Stimulated activated CD8-positive, alpha-beta memory T cell treated with anti-CD3 and anti-CD28 coated beads, Interleukin-12 subunit alpha, Interleukin-12 subunit beta, amount 100 ng/mL, for 4 hours (primary cell): ENCODE measurements at places on chromosomes 1 and 21.
A peak's percentile ranks its signal among the peaks of the same experiment; 100 is the strongest.

DNA sequence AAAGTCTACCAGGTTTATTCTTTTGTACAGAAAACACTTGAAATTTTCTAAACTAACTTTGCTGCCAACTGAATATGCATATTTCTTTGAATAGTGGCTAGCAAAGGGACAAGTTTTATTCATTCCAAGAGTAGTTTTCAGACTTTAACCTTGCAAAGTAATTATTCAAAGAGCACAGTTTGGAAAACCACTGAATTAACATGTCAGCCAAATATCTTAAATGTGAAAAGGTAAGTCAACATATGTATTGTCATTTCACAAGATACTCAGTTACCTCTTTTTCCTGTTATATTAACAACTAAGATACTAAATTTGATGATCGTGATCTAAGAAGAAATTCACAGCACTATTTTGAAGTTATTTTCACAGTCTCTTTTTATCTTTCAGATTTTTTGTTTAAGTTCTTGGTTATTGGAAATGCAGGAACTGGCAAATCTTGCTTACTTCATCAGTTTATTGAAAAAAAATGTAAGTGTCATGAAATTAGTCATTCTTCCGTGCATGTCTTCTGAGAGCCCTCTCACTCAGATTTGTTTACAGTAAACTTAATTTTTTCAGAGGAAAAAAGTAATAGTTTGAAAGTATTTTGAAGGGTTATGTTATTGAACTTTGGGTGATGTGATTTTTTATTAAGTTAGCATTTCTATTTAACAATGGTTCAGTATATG lies 15.3 kb downstream of the RAB4A start:
- DNase-seq: no peak

- no peak for DNase-seq
Observed at GRCh38 chr1:167674156-167674555, 44.1 kb downstream of the RCSD1 start.

DNA sequence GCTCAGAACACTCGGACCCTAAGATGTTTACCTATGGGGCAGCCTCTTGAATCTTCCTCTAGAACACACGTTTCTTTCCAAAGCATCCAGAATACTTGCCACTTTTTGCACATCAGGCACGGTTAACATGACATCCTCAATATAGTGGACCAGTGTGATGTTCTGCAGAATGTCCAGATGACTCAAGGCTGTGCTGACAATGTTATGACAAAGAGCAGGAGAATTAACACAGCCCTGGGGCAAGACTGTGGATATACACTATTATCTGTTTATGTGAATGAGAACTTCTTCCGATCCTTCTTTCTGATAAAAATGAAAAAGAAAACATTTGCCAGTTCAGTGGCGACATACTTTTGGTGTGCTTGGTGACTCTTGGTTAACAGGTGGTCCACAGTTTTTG lies 154.3 kb downstream of the PDE4B start:
- no peak for DNase-seq

DNA sequence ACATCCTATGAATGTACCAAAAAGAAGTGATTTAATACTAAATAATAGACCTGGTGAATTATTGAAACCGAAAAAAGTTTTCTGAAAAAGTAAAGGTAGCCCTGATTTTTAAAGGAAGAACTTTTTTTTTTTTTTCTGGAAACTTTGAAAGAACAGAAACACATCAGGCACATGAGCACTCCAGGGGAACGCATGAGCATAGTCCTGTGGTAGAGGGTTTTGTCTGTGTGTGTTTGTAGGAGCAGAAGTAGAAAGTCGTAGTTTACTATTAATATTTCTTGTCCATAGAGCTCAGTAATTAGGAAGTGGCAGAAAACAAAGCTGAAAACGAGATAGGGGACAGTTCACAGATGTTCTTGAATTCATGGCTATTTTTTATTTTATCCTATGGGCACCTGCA lies 1175.9 kb upstream of the B3GALT2 start:
- DNase-seq: no peak

DNA sequence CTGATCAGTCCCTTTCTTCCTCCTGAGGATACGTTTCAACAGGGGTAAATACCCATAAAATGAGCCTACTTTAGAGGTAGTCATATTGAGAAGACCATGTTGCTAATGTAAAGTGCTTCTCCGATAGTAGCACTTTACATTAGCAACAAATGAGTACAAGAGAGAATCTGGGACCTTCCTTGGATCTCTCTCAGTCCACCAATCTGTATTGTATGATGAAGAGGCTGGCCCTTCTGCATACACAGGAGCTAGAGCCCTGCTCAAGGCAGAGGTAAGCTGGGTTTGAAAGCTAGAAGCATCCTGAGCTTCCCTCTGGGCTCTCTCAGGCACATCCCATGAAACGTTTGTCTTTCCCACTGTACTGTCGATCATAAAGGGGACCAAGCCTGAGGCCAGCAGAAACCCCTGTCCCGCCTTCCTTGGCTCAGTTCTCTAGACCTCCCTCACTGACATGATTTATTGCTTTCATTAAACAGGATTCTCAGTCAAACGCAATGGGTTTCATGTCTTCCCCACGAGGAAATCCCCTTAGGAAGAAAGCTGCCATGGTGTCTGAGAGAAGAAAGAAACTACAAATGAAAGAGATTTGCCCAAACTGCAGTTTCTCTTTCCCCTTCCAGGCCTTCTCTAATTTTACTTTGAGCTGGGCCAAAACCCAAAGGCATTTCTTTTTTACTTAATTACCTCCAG lies 62.8 kb upstream of the BCAR3 start:
- no peak for DNase-seq

DNA sequence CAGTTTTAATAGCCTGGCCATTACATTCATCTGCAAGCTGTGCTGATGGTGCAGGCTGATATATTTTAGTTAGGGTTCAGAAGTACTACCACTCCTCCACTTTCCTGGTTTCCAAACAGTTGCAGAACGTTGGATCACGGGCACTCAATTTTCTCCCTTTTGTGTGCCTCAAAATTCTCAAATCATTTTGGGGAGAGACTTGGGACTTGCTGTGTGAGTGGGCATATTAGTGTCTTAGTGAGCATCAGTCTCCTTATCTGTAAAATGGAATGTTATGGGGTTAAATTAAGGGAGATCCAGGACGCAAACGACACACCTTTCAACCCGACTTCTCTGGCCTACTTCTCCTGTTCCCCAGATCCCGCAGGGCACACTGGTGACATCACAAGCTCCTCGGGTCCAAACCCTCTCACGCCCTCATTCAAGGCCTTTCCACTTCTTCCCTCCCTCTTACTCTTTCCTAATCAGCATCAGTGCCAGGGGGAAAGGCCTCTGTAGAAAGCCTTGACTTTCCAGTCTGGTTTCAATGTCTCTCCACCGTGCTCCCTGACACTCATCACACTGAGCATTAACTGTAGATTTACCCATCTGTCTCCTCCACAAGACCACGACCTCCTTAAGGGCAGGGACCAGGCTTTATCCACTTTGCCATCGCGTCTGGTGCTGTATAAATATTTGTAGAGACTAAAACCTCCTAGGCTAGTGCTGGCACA lies 1.2 kb downstream of the PIGP start:
- DNase-seq: no peak

- DNase-seq: no peak
Observed at GRCh38 chr1:156429313-156430060, 60.5 kb downstream of the RHBG start.

- no peak for DNase-seq
Observed at GRCh38 chr1:11802616-11802972, 3.2 kb downstream of the MTHFR start.

GRCh38 chr21:44024887-44025353 lies 12.8 kb downstream of the TRAPPC10 start:
- no peak for DNase-seq

DNA sequence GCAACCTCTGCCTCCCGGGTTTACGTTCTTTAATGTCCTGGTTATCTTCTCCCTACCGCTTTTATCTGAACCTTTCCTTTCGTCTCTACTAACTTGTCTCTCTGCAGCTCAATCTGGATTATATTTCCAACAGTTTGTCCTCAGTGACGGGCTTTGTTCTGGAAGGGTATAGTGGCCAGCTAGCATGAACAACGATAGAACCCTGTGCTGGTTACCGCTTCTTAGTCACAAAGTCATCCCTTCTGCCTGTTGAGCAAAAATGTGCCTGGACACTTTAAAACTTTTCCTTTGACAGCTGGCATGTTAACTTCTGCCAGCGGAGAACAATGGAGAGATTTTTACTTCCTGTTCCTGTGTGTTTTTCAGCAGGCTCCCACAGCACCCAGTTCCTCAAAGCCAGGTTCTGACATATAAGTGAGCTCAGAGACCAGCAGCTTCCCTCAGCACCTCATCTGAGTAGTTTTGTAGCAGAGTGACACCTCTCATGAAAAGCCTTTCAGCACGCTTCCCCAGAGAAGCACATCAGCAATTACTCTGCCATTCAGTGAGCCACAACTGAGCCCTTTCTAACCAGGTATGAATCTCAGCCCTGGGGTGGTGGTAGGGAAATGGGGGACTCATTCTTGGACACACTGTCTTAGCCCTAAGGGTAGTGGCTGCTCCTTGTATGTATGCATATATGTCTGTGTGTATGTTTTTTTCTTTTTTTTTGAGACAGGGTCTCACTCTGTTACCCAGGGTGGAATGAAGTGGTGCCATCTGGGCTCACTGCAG lies 23.6 kb upstream of the CCDC17 start:
- DNase-seq: no peak

DNA sequence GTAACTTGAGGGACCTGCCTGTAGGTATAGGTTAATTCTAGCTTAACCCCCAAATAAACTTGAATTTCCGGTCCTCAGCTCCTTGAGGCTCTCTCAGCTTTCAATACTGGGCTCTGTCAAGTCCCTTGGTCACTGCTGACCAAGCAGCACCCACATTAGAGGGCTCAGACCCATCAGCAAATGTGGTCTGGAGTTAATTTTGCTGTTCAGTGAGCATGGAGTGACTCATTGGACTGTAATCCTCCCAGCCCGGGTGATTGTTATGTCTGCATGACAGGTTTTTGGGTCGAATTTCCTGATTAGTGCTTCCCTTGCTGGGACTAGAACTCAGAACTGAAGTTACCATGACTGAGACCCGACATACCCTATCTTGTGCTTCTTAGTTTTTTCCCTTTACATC lies 130.6 kb downstream of the URB2 start:
- no peak for DNase-seq

GRCh38 chr21:32424674-32425073 lies 12.2 kb downstream of the EVA1C start:
- DNase-seq: no peak

DNA sequence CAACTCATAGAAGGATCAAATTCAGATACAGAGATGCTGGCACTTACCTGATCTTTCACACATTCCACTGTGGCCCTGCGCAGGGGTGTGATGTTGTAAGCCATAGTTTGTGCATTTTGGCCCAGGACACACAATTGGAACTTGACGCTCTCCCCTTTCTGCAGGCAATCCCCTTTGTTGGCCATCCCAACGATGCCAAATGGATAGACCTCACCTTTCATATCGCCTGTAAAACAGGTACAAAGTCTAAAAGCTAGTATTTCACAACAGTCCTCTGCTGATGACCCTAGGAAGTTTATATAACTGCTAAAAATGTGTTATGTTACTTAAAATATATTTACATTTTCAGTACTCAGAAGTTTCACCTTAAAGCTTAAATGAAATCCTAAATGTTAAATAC lies 3.9 kb upstream of the NRAS start:
- DNase-seq: no peak

DNA sequence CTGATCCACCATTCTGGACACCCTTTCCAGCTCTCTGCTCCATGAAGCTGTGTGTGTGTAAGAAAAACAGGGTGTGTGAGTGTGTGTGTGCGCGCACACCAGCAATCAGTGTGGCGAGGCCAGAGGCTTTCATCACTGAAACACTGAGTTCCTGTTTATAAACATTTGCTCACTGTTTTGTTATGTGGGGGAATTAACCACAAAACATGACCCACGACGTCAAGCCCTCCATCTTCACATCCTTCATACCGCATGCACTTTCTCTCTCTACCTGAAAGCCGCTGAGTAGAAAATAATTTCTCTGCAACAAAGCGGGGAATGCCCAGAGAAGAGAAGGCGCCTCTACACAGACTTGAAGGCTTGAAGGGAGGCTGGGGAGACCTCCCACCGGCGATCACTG lies 148.9 kb upstream of the IRF2BP2 start:
- no peak for DNase-seq

- no peak for DNase-seq
Observed at GRCh38 chr1:93549811-93550210, 101.9 kb downstream of the FNBP1L start.

- no peak for DNase-seq
Observed at GRCh38 chr1:48807554-48808260, 31.0 kb upstream of the BEND5 start.

GRCh38 chr1:109910123-109910962 lies at the start of gene CSF1:
Gene CSF1, plus strand, starts transcription at chr1:109910849. Its CDS starts 175 bp downstream, at chr1:109911024.
- peak; percentile 61 for DNase-seq

- no peak for DNase-seq
Observed at GRCh38 chr1:226382030-226382429, 25.9 kb downstream of the PARP1 start.

GRCh38 chr1:48469616-48470480 lies 2.2 kb downstream of the SPATA6 start:
- no peak for DNase-seq

DNA sequence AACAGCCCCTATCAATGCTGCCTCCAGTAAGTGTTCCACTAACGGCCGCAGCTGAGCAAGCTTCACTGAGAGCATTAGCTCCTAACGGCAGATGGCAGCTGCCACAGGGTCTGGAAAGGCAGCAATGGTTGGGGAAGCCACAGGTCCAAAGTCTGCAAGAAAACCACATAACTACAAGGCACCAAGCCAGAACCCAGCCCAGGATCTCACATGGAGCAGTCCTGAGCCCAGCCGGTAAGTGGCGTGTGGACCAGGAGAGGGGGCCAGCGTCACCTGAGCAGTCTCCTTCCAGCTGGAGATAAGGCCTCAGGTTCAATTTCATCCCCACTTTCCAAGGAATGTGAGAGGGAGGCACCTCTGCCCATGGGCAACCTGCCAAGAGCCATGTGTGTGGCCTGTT lies 13.2 kb downstream of the SYT2 start:
- no peak for DNase-seq

- DNase-seq: no peak
Observed at GRCh38 chr1:163295949-163296348, 25.8 kb upstream of the NUF2 start.

DNA sequence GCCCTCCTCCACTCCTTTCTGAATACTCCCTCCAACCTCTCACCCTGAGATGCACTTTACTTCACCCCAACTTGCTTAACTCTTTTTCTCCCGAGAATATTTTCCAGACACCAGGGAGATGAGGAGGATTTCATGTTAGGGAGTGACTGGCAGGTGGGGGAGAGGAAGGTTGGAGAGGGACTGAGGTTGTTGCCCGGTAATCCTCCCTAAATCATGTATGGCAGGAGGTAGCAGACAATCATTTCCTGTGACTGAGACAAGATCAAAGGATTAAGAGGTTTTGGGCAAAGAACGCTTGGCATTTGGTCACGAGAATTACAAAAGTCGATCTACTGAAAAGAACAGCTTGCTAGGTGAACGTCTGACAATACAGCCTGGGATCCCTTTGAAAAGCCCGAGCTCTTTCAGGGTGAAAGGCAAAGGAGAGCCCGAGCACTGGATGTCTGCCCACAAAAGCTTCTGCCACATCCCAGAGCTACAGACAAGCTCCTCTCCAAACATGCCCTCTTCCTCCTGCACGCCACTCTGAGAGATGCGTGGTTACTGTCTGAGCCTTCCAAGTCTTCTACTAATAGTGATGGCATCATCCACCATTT lies 154.1 kb downstream of the DAB1 start:
- no peak for DNase-seq

- no peak for DNase-seq
Observed at GRCh38 chr1:89908672-89909436, 86.1 kb upstream of the ZNF326 start.
